ENCODE measurements at places on chromosomes 11 and 22. TPM values are rescaled to one million over a fixed set of nuclear protein-coding genes. Genes with fewer than 3 reads are reported as not detected.
A peak's percentile ranks its signal among the peaks of the same experiment; 100 is the strongest.

The MEI1 gene
- total RNA-seq = 0.52 TPM

The OR10S1 gene
- total RNA-seq = not detected

The MUC2 gene
- not detected for total RNA-seq

The MRGPRX1 gene
- total RNA-seq = not detected

The MYRF gene
- total RNA-seq = 4.2 TPM

The APOBEC3A gene
- total RNA-seq = 2.1 TPM

The PLAAT5 gene
- total RNA-seq = 0.40 TPM

The KCNJ11 gene
- total RNA-seq = 0.35 TPM

The FLRT1 gene
- not detected for total RNA-seq

- no peak for DNase-seq
Measured at GRCh38 chr22:42268852-42269410, 1.5 kb downstream of the TCF20 start.

DNA sequence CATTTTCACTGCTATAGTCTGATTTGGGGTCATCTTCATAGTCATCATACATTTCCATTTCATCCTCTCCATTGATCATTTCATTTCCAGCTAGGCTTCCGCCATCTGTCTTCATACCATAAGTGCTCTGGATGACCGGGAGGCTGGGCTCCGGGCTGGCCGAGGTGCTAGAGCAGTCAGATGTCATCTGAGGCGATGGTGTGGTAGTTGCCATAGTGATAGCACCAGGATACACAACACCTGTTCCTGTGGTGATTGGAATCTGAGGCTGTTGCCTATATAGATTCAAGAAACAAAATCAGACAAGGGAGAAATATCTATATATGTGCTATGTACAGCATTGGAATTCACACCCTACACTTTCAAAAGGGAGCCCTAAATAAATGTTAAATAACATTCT lies 383.5 kb downstream of the SOX6 start:
- no peak for DNase-seq

DNA sequence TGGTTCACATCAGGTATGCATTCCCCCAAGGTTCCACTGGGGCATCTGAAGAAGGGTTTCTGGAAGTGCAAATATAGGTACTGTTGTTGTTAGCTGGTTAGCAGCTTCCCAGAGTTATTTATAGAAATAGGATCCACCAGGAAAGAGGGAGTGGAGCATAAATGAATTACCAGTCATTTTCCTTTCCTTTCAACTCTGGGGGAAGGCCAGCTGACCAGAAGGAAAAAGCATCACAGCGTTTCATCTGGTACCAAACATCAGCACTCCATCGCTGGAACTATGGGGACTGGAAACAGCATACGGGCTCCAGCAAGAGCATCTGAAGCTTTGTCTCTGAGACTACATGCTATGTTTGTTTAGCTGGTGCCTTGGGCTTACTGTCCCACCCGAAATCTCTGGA lies 378.2 kb upstream of the NARS2 start:
- DNase-seq = no peak

GRCh38 chr11:119726585-119727522 lies 2.1 kb downstream of the NECTIN1 start:
- no peak for DNase-seq

DNA sequence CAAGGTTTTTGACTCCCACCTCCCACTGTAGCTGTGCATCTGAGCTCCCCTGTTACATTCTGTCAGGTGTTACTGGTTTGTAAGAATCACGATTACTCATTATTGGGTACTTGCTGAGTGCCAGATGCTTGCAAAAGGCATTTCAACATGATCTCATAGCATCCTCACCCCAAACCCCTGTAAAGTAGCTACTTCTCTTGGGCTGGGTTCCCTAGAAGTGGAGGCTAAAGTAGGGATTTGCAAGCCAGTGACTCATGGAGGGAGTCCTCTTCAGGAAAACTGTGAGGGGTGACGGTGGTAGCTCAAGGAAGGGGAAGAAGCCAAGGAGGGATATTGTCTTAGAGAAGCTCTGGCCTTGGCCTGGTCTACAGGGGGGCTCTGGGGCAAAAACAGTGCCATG lies 78.6 kb downstream of the TIMP3 start:
- no peak for DNase-seq

GRCh38 chr11:37988031-37988430 lies 1390.0 kb upstream of the RAG2 start:
- peak; percentile 62 for DNase-seq

GRCh38 chr22:46622081-46622521 lies 1.9 kb downstream of the GRAMD4 start:
- DNase-seq = peak; percentile 30

DNA sequence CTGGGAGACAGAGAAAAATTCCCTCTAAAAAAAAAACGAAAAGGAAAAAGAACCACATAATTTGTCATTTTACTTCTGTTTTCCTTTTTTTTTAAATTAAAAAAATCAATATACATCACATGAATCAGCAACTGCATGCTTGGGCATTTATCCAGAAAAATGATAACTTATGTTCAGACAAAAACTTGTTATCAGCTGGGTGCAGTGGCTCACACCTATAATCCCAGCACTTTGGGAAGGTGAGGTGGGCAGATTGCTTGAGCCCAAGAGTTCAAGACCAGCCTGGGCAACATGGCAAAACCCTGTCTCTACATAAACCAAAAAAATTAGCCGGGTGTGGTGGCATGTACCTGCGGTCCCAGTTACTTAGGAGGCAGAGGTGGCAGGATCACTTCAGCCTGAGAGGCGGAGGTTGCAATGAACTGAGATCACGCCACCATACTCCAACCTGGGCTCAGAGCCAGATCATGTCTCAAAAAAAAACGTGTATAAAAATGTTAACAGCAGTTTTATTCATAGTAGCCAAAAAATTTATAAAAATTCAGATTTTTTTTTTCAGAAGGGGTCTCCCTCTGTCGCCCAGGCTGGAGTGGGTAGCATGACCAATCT lies 28.5 kb downstream of the AMBRA1 start:
- no peak for DNase-seq

- DNase-seq = no peak
Measured at GRCh38 chr11:75815345-75816168, 547 bp downstream of the UVRAG start.

DNA sequence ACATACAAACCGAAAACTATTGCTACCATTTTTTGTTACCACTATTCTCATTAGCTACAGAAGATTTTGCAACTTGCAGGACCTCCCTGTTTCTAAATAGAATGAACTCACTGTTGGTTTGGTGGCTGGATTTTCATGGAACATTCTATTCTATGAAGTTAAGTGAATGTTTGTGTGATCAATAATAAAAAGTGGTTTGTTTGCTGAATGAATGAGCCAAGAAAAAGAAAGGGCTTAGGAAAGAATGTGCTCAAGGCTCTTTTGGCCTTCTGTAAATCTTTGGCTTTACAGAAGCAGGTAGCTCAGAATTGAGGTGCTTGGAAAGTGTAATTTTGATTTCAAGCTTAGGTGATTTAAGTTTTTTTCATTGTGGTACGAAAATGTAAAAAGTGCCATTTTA lies 5.9 kb upstream of the SCGB1D2 start:
- no peak for DNase-seq

- DNase-seq = no peak
Measured at GRCh38 chr11:97938789-97939188, 1082.0 kb upstream of the CNTN5 start.

DNA sequence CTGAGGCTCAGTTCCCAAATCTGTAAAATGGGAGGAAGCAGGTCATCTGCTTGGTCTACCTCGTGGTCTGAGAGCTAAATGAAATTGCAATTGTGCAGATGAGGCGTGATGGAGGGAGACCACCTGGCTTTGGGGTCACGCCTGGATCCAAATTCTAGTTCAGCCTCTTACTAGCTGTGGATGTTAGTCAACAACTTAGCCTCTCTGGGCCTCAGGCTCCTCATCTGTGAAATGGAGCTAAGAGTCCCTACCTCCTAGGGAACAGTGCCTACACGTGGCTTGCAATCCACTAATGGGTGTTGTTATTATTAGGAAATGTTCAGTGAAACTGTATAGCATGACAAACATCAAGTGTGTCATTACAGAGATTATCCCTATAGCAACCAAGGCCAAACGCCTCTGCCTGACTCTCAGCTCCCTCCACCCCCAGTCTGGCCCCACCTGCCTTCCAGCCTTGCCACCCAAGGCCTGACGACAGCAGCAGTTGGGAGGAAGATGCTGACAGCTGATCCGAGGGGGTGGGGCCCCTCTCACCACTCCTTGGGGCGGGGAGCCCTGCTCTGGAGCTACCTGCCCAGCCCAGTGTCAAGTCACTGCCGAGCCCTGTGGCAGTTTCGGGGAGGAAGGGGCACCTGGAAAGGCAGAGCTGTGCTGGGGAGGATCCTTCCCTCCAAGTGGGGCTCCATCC lies 1.7 kb upstream of the RHOD start:
- peak; percentile 75 for DNase-seq

DNA sequence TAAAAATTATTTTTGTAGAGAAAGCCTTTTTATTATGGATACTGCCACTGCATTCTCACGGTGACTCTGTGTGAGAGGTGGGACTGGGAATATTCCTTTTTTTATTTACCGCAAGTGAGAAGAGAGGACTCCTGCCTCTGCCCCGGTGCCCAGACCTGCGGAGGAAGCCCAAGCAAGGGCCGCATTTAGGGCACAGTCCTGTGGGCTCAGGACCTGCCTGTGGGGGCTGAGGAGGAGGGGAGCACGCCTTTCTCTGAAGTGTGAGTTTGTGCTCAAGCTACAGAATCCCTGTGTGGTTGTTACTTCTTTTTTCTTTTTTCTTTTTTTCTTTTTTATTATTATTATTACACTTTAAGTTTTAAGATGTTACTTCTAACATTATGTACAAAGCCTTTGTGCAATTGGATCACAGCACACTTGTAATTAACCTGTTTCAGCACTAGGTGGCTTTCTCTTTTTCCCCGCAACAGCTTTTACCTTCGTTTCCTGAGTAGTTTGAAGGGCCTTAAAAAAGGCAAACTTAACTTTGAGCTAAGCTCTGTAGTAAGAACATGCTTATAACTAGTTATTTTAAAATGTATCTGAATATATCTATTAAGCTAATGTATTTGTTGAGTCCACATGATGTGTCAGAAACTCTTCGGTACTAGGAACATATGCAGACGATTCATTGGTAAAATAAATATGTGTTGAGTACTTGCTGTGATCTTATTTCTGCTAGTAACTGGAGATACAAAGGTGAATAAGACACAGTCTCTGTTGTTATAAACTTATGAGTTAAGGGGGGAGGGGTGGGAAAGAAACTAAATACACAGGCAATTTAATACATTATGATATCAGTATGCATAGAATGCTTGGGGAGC lies 18.3 kb downstream of the AMOTL1 start:
- peak; percentile 48 for DNase-seq

- DNase-seq = no peak
Measured at GRCh38 chr22:33779243-33779642, 141.0 kb downstream of the LARGE1 start.

GRCh38 chr22:29216011-29216872 lies 10.5 kb downstream of the EMID1 start:
- no peak for DNase-seq

GRCh38 chr11:112410325-112410724 lies 149.7 kb upstream of the PLET1 start:
- DNase-seq = no peak

- DNase-seq = no peak
Measured at GRCh38 chr11:35531246-35531645, 5.8 kb upstream of the PAMR1 start.

DNA sequence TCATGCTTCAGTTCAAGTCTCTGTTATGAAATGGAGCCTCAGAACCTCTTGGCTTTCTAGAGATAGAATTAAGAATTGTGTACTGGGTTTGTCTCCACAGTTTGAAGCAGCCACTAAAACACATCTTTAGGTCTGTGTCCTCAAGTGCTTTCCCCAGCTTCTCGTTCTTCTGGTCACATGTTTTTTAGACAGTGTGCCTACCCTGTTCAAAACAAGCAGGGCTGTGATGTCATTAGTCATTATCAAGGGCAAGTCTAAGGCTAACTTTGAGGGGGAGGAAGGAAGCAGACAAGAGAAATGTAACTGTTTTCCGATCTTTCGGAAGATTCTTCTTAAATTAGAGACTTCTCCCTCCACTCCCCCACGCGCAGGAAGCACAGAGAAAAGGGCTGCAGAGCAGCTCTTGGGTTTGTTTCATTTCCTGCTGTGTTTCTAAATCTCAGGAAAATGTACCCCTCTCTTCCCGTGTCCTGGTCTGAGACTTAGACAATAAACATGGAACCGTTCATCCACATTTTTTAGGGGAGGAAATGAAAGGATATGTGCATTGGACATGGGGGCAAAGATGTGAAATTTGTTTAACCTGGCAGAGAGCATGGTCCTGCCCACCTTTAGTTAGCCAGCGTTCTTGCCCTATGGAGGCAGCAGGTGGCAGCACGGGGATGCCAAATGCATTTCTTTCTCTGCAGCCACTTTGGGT lies 3.1 kb downstream of the AKIP1 start:
- peak; percentile 53 for DNase-seq

- peak; percentile 4 for DNase-seq
Measured at GRCh38 chr11:127056338-127056971, 55.9 kb upstream of the KIRREL3 start.

GRCh38 chr22:39091126-39092081 lies 5.6 kb upstream of the APOBEC3H start:
- DNase-seq = no peak

- DNase-seq = no peak
Measured at GRCh38 chr11:125102510-125102909, 8.9 kb downstream of the TMEM218 start.

DNA sequence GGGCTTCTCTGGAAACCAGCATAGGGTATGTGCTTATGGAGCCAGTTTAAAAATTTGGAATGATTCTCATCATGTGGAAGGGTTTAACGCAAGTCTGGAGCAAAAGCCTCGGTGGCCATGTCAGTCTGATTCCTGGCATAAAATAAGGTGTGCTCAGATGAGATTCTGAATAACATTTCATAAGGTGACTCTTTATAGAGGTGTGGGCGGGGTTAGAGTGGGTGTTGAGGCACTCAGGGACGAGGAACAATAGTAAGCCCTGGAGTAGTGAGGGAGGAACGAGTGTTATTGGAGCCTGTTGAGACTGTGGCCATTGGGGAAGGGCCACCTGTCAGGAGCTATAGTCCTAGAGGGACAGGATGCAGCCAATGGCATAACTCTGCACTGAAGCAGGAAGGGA lies 13.0 kb upstream of the KIRREL3 start:
- DNase-seq = no peak

DNA sequence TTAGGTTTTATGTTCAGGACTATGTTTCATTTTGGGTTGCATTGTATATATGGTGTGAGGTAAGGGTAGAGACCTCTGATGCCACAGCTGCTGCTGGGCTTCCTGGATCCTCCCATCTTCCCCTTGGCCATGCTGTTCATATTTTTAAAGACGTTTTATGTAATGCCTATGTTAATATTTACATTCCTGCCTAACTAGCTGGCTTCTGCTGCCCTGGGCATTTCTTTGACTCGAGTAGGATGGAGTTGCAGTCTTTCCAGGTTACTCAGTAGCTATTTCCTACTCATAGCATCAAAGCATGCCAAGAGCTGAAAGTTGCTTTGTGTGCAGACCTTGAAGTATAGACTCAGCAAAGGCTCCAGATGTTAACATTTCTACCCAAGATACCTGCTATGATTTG lies 220.5 kb upstream of the CADM1 start:
- peak; percentile 18 for DNase-seq

- no peak for DNase-seq
Measured at GRCh38 chr11:126766440-126766839, 234.1 kb downstream of the KIRREL3 start.

GRCh38 chr22:29987137-29987536 lies 93.1 kb upstream of the HORMAD2 start:
- no peak for DNase-seq

All from renal cortical epithelial cell (primary cell).